H1 (cell line): ENCODE measurements at places on chromosomes 2 and 18.

DNA sequence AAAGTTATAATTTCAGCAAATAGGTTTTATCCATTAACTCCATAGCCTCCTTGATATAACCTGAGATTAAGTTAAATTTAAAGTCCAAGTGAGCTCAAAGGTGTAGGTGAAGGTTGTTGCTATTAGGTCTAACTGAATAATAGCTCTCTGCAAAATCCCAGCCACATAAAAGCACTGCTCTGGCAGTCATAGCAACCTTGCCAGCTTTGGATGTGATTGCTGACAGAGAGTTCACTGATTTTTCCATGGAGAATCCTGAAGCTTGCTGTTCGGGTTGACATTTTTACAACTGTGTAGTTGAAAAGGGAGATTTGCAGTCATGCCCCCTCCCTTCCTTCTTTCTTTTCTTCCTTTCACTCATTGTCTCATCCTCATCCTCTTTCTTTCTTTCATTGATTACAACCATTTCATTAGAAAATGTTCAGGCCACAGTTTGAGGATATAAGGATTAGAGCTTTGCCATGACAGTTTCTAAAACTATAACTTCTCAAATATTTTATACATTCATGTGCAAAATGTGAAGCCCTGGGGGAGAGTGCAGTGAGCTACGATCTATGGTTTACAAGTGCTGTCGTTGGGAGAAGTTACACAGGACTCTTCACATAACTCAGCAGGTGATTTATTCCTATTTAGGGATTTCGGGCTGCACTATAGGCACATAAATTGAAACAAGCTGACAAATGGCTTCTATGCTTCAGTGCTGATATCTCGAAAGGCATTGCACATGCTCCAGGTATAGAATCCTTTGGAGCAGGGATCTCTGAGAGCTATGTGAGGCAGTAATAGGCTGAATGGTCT is 193.8 kb downstream of the LRRTM4 start:
- DNase-seq, result no peak

DNA sequence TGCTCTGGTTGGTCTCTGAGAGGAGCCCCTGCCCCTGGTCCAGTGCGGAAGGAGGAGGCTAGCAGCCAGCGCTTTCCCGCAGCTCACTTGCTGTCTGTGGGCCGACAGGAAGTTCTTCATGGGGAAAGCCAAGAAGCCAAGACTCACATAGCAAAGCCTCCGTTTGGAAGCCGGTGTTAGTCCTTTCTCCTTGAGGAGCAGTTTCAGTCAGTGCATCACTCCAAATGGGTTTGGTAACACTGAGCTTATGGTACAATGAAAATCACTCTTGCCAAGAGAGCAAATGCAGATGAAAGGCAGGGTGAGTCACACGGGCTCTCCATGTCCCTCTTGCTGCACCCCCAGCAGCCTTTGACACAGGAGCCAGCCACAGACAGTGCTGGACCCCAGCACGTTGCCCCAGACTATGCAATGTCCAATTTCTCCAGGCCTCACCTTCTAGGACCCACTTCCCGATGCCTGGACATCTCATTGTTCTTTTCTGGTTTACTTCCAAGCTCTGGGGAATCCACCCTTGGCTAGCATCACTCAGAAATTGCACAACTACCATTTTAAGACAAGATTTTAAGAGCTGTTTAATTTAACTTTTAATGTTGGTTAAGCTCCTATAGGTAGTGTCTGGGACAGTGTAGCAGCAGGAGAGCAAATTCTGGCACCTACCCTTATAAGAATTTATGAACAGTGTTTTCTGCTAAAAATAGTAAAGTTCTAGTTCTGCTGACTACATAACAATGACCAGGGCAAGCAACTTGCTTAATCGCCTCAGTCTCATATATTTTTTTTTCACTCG is 174.9 kb downstream of the ASB1 start:
- DNase-seq, result no peak

- DNase-seq, result no peak
Measured at GRCh38 chr18:9751371-9752031, 43.4 kb downstream of the RAB31 start.

DNA sequence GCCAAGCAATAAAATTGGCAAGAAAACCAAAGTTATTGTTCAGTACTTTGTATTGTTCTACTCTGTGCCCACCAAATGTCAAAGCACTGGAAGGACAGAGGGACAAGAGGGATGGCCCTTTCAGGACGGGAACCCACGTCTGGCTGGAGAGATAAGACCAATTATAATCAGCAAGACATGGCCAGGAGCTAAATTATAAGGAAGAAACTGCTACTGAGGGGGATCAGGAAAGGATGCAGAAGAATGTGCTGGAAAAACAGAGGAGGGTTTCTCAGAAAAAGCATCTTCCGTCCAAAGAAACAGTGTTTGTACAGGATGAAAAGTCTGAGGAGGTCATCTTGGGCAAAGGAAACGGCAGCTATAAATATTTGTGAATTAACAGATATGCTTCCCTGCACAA is 46.4 kb upstream of the NARS1 start:
- no peak for DNase-seq

GRCh38 chr18:58608216-58608615 is 20.7 kb downstream of the ALPK2 start:
- DNase-seq, result no peak
